H7 (cell line): ENCODE measurements at places on chromosomes 4 and X.

- DNase-seq: no peak
These were observed 48.9 kb upstream of the TMSB15B start for GRCh38 chrX:103913356-103914020.

DNA sequence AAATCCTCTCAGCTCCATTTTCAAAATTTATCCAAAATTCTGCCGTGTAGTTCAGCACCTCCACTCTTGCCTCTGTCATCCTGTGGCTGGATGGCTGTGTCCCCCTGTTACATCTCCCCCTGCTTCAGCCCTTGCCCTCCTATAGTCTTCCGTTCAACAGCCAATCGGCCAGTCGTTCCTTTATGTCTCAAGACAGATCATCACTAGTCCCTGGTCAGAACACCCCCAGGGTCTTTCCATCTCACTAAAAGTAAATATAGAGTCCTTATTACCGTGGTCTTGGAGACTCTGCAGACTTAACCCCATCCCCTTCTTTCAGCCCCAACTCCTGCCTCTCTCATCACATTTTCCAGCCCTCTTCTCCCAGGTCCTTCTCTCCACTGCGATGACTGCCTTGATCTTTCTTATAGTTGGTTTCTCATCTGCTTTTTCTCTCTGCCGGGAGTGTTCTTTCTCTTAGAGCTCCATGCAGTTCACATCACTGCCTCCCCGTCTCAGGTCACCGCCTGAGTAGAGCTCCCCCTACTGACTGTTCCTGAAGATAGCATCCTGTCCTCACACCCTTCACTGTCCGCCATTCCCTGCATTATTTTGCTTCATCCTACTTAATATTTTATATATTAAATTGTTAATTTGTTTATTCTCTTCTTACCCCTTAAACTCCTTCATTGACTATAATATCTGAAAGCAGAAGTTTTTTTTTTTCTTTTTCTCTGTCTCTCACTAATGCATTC lies 736.9 kb upstream of the MAGEB2 start:
- peak; percentile 66 for DNase-seq

DNA sequence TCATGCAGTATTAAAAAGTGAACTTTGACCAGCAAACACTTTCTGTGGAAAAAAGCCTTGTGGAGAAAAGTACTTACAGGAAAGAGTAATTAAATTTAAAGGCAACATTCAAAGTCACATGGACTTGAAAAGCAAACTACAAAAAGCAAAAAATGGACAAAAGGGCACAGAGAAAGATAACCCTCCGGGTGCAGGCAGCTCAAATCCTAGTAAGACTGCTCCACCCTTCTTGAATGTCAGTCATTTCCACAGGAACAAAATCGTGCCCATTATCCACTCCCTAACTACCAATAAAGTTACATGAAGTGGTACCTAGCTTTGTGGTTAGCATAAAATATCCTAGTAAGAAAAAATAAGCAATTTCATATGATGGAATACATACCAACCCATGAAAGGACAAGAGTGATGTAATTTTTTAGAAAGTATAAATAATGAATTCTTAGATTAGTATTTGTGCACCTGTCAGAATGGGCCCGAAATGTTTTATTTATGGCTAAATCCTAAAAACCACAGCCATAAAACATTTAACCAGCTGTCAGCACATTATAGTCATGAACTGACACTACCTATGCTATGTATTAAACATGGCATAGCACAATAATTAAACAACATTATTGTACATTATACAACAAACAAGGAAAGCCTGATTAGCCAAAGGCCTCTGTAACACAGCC lies 43.3 kb downstream of the MAML3 start:
- no peak for DNase-seq

DNA sequence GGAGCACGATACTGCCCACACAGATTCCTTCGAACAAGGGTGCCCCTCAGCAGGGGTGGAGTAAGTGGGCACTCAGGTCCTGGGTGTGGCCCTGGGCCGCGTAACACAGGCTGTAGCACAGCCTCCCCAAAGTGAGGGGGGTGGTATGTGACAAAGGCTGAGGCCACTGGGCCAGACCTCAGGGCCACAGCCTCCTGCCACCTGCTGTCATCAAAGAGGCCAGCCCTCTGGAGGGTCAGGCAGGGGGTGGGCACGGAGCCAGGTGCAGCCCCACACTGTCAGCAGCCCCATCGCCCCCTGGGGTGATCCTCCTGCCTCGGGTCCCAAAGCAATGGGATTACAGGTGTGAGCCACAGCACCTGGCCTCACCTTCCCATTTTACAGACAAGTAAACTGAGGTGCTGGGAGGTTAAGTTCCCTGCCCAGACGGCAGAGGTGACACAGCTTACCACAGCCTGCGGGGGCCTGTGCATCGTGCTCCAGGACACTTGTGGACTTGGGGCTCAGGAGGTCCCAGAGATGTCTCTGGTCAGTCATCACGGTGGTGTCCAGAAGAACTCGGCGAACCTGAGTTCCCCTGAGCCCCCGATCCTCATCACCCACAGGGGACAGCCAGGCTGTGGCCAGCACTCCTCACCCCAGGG lies 27.5 kb upstream of the MXD4 start:
- peak; percentile 32 for DNase-seq

DNA sequence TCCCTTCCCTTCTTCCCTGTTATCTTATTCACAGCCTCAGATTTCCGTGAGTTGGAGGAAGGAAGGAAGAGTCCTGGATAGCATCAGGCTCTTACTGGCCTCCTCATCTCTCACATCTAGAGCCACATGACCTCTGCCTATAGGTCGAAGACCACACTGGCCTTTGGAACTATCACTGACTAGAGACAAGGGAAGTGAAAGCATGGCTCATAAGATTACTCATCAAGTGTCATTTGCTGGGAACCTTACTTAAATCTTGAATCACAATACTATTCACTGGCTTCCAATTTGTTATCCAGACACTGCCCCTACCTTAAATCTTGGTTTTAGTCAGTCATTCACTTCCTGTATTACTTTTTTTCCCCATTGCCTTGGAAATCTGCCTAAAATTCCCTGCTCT lies 61.6 kb upstream of the MTMR8 start:
- DNase-seq: no peak

- peak; percentile 40 for DNase-seq
These were observed 11.8 kb upstream of the CD40LG start for GRCh38 chrX:136636121-136636520.

- no peak for DNase-seq
These were observed 180.0 kb downstream of the MGST2 start for GRCh38 chr4:139845453-139846093.

- no peak for DNase-seq
These were observed 880.5 kb upstream of the POU3F4 start for GRCh38 chrX:82627568-82627967.

GRCh38 chrX:49171752-49172279 lies at the start of gene PLP2:
PLP2 (plus strand) TSS chrX:49171898; CDS start chrX:49172001, 103 bp downstream.
- DNase-seq: peak; percentile 68

DNA sequence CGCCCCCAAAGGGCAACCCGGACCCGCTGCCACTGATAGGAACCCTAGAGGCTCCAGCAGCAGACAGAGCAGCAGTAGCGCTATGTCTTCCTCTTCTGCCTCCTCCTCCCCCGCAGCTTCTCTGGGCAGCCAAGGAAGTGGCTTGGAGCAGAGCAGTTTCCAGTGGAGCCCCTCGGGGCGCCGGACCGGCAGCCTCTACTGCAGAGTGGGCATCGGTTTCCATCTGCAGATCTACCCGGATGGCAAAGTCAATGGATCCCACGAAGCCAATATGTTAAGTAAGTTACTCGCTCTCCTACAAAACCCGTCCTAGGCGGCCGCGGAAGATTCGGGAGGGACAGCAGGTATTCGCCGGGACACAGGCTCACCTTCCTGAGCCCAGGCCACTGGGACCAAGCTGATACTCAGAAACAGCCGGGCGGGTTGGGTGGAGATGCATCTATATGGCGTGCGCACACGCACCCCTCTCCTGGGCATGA lies 477 bp downstream of the FGF5 start:
- peak; percentile 64 for DNase-seq

DNA sequence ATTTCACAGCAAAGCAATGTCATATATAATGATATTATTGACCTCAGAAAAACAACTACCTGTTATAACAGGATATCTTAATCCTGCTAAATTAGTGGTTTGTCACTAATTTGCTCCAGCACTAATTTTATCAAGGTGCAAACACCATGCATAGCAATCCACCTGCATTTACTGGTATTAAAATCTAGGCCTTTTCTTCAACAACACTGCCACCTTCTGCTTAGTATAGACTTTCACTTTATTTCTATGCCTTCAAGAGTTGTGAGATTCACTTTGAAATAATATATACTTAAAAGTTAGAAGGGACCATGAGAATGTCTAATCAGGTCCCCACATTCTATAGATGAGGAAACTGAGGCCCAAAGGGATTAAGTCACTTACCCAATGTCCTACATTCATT lies 82.1 kb upstream of the IQCM start:
- no peak for DNase-seq

DNA sequence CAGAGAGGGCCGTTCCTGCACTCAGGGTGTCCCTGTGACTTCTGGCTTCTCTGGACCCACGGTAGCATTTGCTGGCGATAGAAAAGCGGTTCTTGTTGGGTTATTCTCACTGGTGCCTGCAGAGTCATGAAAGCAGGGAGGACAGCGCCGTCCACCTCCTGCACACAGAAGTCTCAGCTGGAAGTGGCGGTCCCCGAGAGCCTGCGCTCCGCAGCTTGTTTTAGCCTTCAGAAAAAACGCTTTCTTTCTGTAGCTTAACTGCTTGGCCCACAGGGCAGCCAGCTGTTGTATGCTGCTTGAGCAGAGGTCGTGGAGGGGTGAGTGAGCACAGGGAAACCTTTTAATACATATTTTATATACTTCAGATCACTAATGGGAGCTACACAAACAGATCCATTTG lies 400.7 kb upstream of the FAT1 start:
- DNase-seq: no peak

DNA sequence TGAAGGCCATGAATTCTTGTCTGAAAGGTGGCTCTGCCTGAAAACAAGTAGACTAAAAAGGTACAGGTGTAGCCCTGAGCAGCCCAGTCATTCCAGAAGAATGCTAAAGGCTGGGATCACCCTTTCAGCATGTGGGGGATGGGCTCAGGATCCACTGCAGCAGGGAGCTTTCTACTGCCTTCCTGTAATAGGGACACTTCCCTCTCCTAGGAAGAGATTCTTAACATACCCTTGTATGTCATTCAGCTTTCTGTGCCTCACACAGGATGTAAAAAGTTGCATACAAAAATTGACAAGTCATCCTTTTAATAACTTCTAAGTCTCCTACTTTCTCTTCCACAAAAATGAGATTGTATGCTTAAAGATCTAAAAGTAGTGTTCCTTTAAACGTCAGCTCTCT lies 123.3 kb downstream of the ZNF518B start:
- peak; percentile 32 for DNase-seq

- DNase-seq: no peak
These were observed 239.1 kb downstream of the ASMT start for GRCh38 chrX:1853916-1854315.

DNA sequence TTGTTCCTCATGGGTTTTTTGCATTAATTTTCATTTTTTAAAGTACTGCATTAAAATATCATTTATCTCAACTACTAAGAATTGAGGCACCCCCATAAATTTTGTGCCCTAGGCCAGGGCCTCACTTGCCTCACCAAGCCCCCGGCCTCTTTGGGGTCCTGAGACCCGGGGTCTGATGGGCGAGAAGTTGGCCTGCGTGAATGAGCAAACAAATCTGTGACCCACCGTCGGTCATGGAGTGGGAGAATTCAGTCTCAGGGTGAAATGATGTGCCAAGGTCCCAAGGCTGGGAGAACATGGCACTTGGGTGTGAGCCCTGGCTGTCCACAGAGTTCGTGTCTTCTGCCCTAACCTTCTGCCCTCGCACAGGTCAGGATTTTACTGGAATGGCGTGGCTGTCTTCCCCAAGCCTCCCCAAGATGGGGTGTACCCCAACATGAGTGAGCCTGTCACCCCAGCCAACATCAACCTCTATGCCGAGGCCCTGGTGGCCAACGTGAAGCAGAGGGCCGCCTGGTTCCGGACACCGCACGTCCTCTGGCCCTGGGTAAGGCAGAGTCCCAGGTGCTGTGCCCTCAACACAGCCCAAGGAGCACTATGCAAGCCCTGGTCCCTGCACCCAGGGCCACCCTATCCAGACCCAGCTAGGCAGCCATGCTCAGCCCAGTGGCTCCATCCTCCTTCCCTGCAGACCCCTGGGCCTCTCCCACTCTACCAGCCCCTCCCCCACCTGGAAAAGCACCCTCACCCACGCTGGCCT lies 18.0 kb downstream of the MAN2B2 start:
- peak; percentile 49 for DNase-seq
